ENCODE measurements at places on chromosomes 12 and 14. TPM values are rescaled to one million over a fixed set of nuclear protein-coding genes. Genes with fewer than 3 reads are reported as not detected.

GRCh38 chr12:51174501-51174900, 1.6 kb upstream of the TFCP2 start:
- H3K36me3 ChIP-seq = no peaks in the 10 kb centered on the region
- H3K27ac ChIP-seq = no peak overlapping the region
- no peak overlapping the region for H3K4me3 ChIP-seq
- no peak for DNase-seq
- no peaks in the 10 kb centered on the region for H3K27me3 ChIP-seq

DNA sequence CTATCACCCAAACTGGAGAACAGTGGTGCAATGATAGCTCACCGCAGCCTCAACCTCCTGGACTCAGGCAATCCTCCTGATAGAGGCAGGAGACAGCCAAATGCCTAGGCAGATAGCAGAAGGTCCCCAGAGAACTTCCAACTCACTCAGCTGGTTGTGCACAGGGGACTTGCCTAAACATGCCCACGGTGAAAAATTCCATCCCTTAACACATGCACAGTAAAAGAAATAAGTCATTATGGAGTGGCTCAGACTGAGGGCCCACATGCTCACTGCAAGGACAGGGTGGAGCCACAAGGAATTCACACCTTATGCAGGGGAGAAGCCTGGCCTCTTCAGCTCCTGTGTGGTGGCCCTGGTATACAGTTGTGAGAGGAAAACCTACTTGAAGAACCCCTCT, 525.8 kb upstream of the ATP2B1 start:
- DNase-seq = no peak
- H3K27ac ChIP-seq = no peak overlapping the region
- H3K4me1 ChIP-seq = no peaks in the 10 kb centered on the region
- no peak overlapping the region for H3K4me3 ChIP-seq
- H3K36me3 ChIP-seq = no peaks in the 10 kb centered on the region

GRCh38 chr12:38053655-38054464, 262.7 kb upstream of the ALG10B start:
- no peaks in the 10 kb centered on the region for H3K36me3 ChIP-seq

DNA sequence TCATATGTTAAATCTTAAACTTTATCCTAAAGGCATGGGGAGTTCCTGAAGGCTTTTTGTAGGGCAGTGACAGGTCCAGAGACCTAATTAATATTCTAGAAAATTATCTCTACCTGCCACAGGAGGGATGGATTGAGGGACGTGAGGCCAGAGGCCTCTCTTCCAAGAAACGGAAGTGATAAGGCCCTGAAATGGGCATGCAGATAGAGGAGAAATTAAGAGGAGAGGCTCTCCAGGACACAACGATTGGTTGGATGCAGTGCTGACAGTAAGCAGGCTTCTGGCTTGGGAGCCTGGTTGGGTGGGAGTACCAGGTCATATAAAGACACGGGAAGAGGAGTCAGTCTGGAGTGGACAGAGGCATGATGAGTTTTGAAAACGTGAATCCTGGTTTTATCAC, 3.1 kb upstream of the BORCS5 start:
- peak overlapping the region; percentile 7 for H3K27ac ChIP-seq
- no peaks in the 10 kb centered on the region for H3K27me3 ChIP-seq
- no peak overlapping the region for H3K4me3 ChIP-seq
- no peaks in the 10 kb centered on the region for H3K36me3 ChIP-seq
- DNase-seq = peak; percentile 63

- H3K4me3 ChIP-seq = no peak overlapping the region
- H3K36me3 ChIP-seq = no peaks in the 10 kb centered on the region
- peaks cover 3% of the 10 kb centered on the region for H3K4me1 ChIP-seq
- peak overlapping the region; percentile 51 for H3K27ac ChIP-seq
- DNase-seq = no peak
- H3K27me3 ChIP-seq = no peaks in the 10 kb centered on the region
Observed at GRCh38 chr12:123253641-123254459, 17.8 kb downstream of the CDK2AP1 start.

GRCh38 chr14:64788706-64789105, 84.5 kb downstream of the PLEKHG3 start:
- H3K4me3 ChIP-seq = no peak overlapping the region
- H3K27ac ChIP-seq = no peak overlapping the region
- no peaks in the 10 kb centered on the region for H3K27me3 ChIP-seq
- DNase-seq = no peak

GRCh38 chr12:72236071-72236705, 36.0 kb upstream of the TRHDE start:
- no peak overlapping the region for H3K4me3 ChIP-seq
- H3K4me1 ChIP-seq = no peaks in the 10 kb centered on the region
- DNase-seq = no peak
- H3K27ac ChIP-seq = no peak overlapping the region
- H3K27me3 ChIP-seq = no peaks in the 10 kb centered on the region

GRCh38 chr12:106343214-106343528, 14.4 kb upstream of the POLR3B start:
- no peak for DNase-seq
- H3K36me3 ChIP-seq = no peaks in the 10 kb centered on the region
- H3K4me3 ChIP-seq = no peak overlapping the region
- no peaks in the 10 kb centered on the region for H3K4me1 ChIP-seq

DNA sequence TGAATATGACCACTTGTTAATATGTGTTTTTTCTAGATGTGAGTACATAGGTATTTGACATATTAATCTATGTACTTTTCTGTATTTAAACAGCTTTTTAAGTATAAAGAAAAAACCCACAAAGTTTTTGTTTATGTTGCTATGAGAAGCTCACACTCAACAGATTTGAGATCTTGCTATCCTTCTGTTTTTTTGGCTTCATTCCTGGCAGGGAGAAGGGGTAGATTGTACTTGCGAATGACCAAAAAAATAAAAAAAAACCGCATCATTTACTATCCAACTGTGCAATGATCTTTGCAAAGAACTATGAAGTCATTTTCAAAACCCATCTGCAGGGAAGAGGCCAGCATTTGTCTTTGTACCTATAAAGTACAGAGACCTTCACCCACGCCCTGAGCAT, 28.4 kb upstream of the TBX5 start:
- H3K27ac ChIP-seq = no peak overlapping the region
- no peak overlapping the region for H3K4me3 ChIP-seq
- H3K36me3 ChIP-seq = no peaks in the 10 kb centered on the region
- no peaks in the 10 kb centered on the region for H3K4me1 ChIP-seq

GRCh38 chr14:34983786-34984185, 994 bp downstream of the SRP54 start:
- H3K36me3 ChIP-seq = no peaks in the 10 kb centered on the region
- peak overlapping the region; percentile 98 for H3K4me3 ChIP-seq
- H3K4me1 ChIP-seq = peaks cover 10% of the 10 kb centered on the region
- H3K27ac ChIP-seq = peak overlapping the region; percentile 97

DNA sequence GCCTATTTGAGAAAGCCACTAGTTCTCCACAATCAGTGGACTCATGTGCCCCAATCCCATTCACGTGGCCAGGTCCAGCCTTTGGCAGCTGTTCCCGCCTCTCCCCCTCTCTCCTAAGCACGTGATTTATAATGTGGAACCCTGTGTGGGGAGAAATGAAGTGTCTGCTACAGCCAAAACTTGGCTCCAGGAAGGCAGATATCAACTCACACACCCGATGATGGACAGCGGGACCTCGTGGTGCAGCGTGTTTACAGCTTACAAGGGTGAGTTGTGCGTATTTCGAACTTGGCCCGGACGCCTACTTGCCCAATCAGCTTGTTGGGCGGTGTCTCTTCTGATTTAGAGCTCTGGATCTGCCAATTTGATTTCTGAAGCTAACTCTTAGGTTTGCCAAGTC, 38.1 kb upstream of the FAM181A start:
- DNase-seq = no peak
- H3K4me1 ChIP-seq = no peaks in the 10 kb centered on the region
- no peak overlapping the region for H3K27ac ChIP-seq
- no peak overlapping the region for H3K4me3 ChIP-seq
- H3K27me3 ChIP-seq = no peaks in the 10 kb centered on the region
- no peaks in the 10 kb centered on the region for H3K36me3 ChIP-seq

- no peaks in the 10 kb centered on the region for H3K27me3 ChIP-seq
- DNase-seq = no peak
- H3K4me1 ChIP-seq = no peaks in the 10 kb centered on the region
- H3K27ac ChIP-seq = no peak overlapping the region
- H3K36me3 ChIP-seq = no peaks in the 10 kb centered on the region
- no peak overlapping the region for H3K4me3 ChIP-seq
Observed at GRCh38 chr12:3668479-3669165, 84.3 kb downstream of the CRACR2A start.

DNA sequence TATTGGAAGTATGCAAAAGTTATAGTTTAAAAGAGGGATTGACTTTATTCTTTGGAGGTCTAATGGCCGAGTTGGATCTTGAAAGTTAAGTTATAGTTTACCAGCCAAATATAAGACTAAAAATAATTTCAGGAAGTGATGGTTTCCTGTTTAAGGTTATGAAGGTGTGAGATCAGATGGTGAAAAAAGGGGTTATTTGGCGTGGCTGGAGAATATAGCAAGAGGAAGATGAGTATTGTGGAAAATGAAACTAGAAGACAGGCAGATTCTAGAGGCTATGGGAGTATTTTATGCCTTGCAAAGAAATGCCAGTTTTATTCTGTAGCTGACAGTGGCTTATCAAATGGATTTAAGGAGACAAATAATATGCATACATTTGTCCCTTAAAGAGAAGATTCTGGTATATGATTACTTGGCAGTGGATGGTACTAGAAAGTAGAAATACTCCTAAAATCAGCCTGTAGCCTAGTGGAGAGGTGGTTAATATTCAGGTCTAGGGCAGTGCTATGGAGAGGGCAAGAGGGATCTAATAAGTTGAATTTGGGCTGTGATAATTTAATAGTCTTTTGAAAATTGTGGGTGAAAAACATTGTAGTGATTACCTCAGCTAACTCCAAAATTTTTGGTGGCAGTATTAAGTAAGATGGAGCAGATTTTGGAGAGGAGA, 1091.8 kb upstream of the ATXN7L3B start:
- H3K27ac ChIP-seq = no peak overlapping the region
- H3K36me3 ChIP-seq = no peaks in the 10 kb centered on the region
- DNase-seq = no peak
- H3K27me3 ChIP-seq = no peaks in the 10 kb centered on the region

GRCh38 chr12:63948211-63948610, 103.7 kb downstream of the SRGAP1 start:
- H3K36me3 ChIP-seq = no peaks in the 10 kb centered on the region
- no peak overlapping the region for H3K4me3 ChIP-seq
- no peak for DNase-seq
- H3K27me3 ChIP-seq = no peaks in the 10 kb centered on the region
- H3K4me1 ChIP-seq = no peaks in the 10 kb centered on the region

DNA sequence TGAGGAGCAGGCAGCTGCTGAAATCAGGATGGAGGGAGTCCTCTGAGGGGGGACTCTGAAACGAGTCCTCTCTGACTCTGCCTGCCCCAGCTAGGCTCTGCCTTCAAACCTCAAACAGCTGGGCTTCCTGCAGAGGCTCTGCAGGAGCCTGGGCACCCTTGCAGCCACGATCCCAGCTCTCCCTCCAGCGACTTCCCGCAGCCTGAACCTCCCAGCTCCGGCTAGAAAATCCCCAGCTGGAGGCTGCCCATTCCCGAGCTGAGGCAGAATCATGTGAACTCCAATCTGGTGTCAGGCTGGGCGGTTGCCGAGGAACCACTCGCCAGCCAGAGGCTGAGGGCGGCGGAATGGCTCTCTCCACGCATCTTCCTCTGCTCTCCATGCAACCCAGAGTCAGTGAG, at the start of gene GPR68:
Gene GPR68 (minus strand): TSS at position 204 of the 401 bp plus-strand sequence. CDS start 9,654 bp downstream, outside the sequence.
- no peak within 1 kb of the TSS for H3K27ac ChIP-seq
- DNase-seq = peak; percentile 39

GRCh38 chr12:79685068-79685467, 5.7 kb downstream of the PAWR start:
- H3K4me3 ChIP-seq = no peak overlapping the region
- no peaks in the 10 kb centered on the region for H3K27me3 ChIP-seq
- H3K27ac ChIP-seq = no peak overlapping the region
- no peak for DNase-seq
- H3K4me1 ChIP-seq = no peaks in the 10 kb centered on the region
- H3K36me3 ChIP-seq = no peaks in the 10 kb centered on the region

- peak; percentile 72 for DNase-seq
- no peaks in the 10 kb centered on the region for H3K27me3 ChIP-seq
- peak overlapping the region; percentile 80 for H3K27ac ChIP-seq
- peaks cover 11% of the 10 kb centered on the region for H3K4me1 ChIP-seq
- no peaks in the 10 kb centered on the region for H3K36me3 ChIP-seq
Observed at GRCh38 chr12:15629108-15629507, 160.1 kb downstream of the EPS8 start.

DNA sequence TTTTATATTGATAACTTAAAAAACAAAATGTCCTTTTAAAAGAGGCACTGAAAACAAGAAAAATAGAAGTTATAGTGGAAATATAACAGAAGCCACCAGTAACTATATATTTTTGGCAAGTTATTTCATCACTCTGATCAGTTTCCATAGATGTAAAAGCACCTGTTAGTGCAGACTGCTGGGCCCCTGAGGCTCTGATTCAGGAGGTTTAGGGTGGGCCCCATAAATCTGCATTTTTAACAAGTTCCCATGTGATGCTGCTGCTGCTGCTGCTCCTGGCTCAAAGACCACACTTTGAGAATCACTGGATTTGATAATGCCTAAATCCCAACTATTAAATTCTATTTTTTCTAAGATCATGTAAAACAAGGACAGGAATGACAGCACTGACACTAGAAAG, 251.1 kb downstream of the MED13L start:
- H3K27ac ChIP-seq = no peak overlapping the region
- H3K4me3 ChIP-seq = no peak overlapping the region
- H3K27me3 ChIP-seq = no peaks in the 10 kb centered on the region
- H3K36me3 ChIP-seq = no peaks in the 10 kb centered on the region
- DNase-seq = no peak

GRCh38 chr12:6961278-6961694, 9.2 kb downstream of the PHB2 start:
- H3K4me1 ChIP-seq = peaks cover 3% of the 10 kb centered on the region
- DNase-seq = peak; percentile 84
- H3K27ac ChIP-seq = peak overlapping the region; percentile 89
- H3K4me3 ChIP-seq = peak overlapping the region; percentile 12

- no peaks in the 10 kb centered on the region for H3K27me3 ChIP-seq
- no peaks in the 10 kb centered on the region for H3K36me3 ChIP-seq
- DNase-seq = no peak
- no peak overlapping the region for H3K27ac ChIP-seq
- H3K4me1 ChIP-seq = no peaks in the 10 kb centered on the region
- H3K4me3 ChIP-seq = no peak overlapping the region
Observed at GRCh38 chr14:49549446-49549845, 36.7 kb downstream of the RPS29 start.

GRCh38 chr14:99951085-99951484, 114.1 kb upstream of the EVL start:
- H3K36me3 ChIP-seq = no peaks in the 10 kb centered on the region
- H3K27ac ChIP-seq = no peak overlapping the region
- no peaks in the 10 kb centered on the region for H3K27me3 ChIP-seq
- no peak overlapping the region for H3K4me3 ChIP-seq

- no peaks in the 10 kb centered on the region for H3K4me1 ChIP-seq
- H3K4me3 ChIP-seq = no peak overlapping the region
- no peaks in the 10 kb centered on the region for H3K27me3 ChIP-seq
- H3K36me3 ChIP-seq = no peaks in the 10 kb centered on the region
- no peak overlapping the region for H3K27ac ChIP-seq
Observed at GRCh38 chr14:96953087-96953874, 156.1 kb downstream of the VRK1 start.

The PTPRQ gene
- 1.3 TPM for total RNA-seq

The ERO1A gene
- 21.3 TPM for total RNA-seq

The RHNO1 gene
- total RNA-seq = 26.3 TPM

The ADIPOR2 gene
- total RNA-seq = 30.3 TPM

The OTX2 gene
- not detected for total RNA-seq

The SALL2 gene
- total RNA-seq = 16.6 TPM

The RERGL gene
- total RNA-seq = 3.1 TPM

The PKP2 gene
- 9.7 TPM for total RNA-seq

The TMEM179 gene
- 2.3 TPM for total RNA-seq

The FNTB gene
- 7.4 TPM for total RNA-seq

The MTA1 gene
- 218 TPM for total RNA-seq

The SYNDIG1L gene
- total RNA-seq = 0.14 TPM

All from uterus (tissue), 4 donors.